ENCODE measurements at places on chromosomes 11 and 22.

GRCh38 chr11:6480299-6480914, 724 bp downstream of the ARFIP2 start:
- peak; percentile 14 for DNase-seq

- no peak for DNase-seq
These were observed 568.3 kb upstream of the TENM4 start for GRCh38 chr11:80009081-80009480.

DNA sequence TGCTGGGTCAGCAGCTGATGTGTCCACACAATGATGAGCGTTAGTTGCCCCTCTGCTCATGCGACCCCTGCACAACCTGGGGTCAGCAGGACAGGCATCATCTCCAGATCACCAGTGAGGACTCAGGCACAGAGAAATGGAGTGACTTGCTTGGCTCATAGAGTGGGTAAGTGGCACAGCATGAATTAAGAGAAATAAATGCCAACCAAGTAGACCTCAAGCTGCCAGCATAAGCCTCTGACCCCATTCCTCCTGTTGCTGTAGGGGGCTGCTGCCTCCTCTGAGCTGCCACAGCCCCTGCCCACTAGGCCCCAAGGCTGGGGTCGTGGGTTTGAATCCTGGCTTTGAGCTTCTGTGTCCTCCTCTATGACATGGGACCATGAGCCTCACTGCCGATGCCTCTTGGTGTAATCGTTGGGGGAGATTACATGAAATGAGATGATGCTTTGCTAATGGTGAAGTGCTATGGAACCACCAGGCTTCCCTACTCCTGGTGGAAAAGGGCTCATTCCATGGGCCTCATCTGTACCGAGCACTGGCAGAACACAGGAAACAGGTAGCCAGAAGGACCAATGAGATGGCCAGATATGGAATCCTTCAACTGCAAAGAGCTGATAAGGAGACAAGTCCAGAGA, 33.6 kb downstream of the LRRC32 start:
- no peak for DNase-seq

DNA sequence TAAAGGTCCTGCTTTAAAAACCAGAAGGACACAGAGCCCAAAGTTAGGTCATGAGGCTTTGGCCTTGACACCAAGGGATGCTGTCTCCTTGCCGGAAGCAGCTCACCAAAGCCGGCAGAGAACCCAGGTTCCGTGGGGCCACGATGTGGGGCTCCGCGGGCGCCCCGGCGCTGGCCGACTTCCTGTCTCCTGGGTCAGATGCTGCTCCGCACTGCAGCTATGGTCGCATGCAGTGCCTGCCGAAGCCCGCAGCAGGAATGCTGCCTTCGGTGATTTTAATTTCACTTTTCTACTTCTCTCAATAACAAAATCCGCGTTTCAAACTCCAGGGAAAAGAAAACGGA, 454 bp upstream of the OTUB1 start:
- no peak for DNase-seq

- DNase-seq = no peak
These were observed 10.4 kb downstream of the PDGFB start for GRCh38 chr22:39234472-39234787.

DNA sequence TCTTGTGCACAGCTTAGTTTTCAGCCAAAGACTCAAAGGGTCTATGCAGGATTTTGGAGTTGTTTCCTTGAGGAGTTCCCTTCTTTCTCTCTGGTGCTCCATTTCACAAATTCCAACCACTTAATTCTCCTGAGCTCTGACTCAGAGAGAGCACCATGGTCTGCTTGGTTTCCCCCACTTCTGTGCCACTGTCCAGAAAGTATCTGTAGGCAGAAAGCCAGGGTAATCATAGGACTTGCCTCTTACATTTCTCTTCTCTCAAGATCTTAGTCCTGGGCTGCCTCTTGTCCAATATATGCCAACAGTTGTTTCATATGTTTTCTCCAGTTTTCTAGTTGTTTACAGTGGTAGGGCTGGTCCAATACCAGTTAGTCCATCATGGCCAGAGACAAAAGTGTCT, 6.4 kb upstream of the MRGPRD start:
- DNase-seq = no peak

- DNase-seq = peak; percentile 80
These were observed 8.1 kb downstream of the CCDC15 start for GRCh38 chr11:124961972-124962609.

DNA sequence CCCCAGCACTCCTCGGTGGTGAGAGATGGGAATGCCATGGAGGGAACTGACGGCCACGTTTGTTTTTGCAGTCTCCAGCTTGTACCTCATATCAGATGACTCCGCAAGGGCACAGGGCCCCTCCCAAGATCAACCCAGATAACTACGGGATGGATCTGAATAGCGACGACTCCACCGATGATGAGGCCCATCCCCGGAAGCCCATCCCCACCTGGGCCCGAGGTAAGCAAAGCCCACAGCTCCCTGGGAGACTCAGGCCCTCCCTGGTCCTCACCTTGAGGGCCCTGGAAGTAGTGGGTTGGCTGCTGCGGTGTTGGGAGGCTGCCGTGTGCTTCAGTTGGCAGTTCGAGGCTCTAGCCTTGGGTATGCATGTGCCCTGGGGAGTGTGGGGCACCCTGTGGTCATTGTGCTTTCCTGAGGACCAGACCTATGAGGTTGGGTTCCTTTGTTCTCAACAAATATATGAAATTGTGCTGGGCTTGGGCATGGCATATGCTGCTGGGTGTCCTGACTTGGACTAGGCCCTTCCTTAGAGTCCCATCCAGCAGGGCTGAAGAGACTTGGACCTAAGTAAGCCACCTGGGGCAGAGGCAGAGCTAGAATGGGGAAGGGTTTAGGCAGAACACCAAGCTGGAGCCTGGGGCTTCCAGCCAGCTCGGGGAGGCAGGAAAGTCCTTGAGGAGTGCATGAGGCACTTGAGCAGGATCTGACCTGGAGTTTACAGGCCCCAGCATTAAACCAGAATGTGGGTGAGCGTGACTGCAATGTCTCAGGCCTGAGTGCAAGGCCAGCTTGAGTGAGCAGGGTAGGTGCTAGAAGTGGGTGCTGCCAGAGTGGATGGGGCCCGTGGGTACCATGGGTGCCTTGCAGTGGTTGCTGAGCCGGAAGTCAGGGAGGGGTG, 26.4 kb downstream of the INCENP start:
- no peak for DNase-seq

GRCh38 chr11:17773674-17774073, 39.1 kb downstream of the KCNC1 start:
- DNase-seq = no peak

- DNase-seq = no peak
These were observed 97.0 kb downstream of the SPON1 start for GRCh38 chr11:14059491-14059890.

DNA sequence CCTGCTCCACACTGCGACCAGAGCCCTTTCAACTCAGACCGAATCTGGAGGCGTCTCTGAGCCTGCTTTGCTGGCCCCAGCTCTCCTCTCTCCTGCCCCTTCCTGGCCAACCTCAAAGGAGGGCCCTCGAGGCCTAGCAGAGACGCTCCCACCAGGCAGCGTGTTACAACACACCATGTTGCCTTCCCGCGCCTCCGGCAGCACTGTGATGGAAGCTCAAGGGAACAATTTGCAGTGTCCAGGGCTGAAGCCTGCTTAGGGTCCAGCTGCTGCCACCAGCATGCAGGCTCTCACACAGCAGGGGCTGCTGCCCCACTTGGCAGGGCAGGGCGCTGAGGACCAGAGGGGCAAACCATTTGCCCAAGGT, 18.4 kb downstream of the LINC01488 start:
- no peak for DNase-seq

DNA sequence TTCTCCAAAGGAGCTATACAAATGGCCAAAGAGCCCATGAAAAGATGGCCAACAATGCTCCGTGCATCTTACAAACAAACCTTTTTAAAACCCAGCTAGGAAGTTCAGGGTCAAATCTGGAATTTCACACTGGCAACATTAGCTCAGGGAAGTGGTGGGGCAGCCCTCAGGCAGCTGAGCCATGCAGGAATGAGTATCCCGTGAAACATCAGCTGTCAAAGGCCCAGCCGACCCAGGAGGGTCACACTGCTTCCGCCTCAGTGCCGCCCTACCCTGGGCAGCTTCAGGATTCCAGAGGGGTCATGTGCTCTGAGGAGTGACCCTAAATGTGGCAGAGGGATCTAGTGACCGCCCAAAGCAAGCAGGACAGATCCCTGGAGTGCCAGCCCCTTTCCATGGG, 73.4 kb downstream of the LINC01488 start:
- DNase-seq = no peak

GRCh38 chr11:69127081-69127850, 28.5 kb upstream of the SMIM38 start:
- no peak for DNase-seq

GRCh38 chr11:62905927-62906531, 15.1 kb downstream of the CHRM1 start:
- peak; percentile 79 for DNase-seq

DNA sequence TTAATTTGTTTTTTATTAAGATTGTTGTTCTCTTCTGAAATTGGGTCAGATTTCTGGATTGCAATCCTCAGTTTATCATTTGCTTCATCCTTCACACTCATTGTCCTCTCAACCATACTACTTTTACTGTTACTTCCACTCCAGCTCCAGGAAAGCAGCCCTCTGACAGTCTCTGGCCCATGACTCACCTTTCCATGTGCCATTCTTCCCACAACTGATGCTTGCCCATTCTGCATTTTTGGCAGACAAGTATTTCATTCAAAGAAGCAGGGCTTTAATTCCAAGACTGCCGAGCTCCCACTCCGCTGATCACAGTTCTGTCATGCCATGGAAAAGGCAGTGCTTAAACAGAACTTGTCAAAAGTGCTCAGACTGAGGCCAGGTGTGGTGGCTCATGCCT, 139.2 kb downstream of the WNT11 start:
- peak; percentile 19 for DNase-seq

- no peak for DNase-seq
These were observed 161.1 kb upstream of the GRK3 start for GRCh38 chr22:25403284-25403810.

DNA sequence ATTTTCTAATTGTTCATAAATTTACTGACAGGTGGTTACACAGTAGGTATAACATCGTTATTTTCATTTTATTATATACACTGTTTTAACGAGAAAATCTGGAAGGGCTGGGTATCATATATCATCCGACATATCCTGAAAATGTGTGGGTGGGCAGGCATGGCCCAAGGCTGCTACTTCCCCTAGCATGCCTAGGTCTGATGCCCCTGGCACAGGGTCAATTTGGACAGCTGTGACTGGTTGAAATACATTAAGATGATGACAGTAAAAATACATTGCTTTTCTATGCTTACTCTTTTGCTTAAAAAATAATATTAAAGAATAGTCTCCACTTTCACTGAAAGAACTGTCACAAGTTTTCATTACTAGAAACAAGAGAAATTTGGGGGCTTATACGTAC, 908.8 kb downstream of the OPCML start:
- no peak for DNase-seq

- DNase-seq = peak; percentile 84
These were observed 35.1 kb upstream of the SUSD2 start for GRCh38 chr22:24146194-24146616.

- no peak for DNase-seq
These were observed 124.5 kb upstream of the HSD17B12 start for GRCh38 chr11:43555816-43556611.

DNA sequence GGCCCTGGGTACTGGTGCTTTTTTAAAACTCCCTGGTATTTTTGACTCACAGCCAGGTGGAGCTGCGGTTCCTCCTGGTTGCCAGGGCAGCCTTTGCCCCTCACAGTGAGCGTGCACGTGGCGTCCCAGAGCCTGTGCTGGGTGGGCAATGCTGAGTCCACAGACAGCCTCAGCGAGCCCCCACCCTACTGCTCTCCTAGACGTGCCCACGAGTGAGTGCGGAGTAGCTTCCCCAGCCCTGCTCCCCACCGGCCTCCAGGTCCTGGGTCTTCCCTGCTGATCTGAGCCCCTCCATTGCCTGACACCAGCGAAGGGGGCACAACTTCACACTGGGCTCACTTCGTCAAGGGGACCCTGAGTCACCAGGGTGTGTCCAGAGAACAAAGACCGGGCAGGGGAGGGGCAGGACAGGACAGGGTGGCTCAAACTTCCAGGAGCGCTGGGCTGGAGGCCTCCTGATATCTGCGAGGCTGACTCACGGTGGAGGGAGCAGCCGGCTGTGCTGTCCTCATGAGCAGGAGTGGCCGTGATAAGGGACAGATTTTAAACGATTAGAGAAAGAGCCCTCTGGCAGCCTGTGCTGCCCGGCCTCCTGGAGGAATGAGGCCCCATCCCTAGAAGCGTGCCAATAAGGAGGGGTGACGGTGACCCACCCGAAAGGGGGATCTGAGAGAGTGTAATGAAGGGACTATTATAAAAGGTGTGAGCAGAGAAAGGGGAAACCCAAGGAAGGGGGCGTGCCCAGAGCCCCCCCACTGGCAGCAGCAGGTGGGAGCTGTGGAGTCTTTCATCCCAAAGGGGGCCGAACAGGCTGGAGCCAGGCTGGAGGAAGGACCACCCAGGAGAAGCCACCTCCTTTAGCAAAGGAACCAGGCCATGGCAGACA, 129.3 kb upstream of the FGF3 start:
- no peak for DNase-seq

- DNase-seq = no peak
These were observed 9.7 kb downstream of the LIF start for GRCh38 chr22:30236875-30237274.

- DNase-seq = peak; percentile 93
These were observed 120.1 kb upstream of the SLC5A12 start for GRCh38 chr11:26841818-26842473.

DNA sequence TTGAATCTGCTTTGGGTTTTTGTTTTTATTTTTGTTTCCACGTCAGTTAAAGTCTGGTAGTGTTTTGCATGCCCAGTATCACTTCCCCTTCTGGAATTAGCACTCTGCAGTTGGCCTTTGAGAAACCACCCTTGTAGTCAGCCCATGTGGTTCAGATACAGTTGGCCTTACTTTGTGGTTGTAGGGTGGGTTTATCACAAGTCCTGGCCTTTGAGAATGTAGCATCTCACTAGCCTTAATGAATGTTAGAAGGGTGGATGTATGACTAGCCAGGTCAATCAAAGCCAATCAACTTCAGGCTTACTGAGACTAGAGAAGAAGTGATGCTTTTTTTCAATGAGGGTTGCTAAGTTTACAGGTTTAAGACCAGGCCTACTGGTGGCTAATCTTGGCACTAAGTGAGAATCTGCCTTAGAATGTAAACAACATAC, 19.8 kb downstream of the ARL14EP start:
- no peak for DNase-seq

GRCh38 chr22:45602824-45603595, 68.6 kb upstream of the ATXN10 start:
- peak; percentile 82 for DNase-seq

DNA sequence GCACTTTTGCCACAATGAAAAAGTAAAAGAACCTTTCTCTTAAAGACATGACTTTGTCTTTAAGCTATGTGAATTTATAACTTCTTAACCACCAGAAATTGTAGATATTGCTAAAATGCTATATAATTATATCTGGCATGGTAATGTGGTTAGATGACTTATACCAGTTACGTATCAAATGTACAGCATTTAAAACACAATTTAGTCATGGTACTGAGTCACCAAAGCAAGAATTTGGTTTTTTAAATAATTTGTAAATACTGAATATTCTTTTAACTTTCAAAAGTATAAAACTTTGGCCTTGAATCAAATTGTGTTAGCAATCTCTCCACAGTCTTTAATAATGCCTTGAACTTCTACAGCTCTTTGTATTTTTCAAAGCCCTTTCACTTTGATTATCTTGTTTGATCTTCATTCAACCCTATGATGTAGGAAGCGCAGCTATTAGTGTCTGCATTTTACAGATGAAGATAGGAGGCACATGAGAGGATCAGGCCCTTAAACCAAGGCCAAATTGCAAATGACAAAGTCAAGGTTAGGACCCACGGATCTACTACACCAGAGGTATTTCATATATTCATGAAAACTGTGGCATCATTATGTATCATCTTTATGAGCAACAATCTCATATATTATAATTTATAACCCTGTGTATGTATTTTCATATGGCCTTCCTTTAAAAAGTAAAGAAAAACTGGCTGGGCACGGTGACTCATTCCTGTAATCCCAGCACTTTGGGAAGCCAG, 4.4 kb upstream of the SYTL2 start:
- peak; percentile 94 for DNase-seq

Measured in fibroblast of upper back skin (primary cell).